ENCODE measurements at places on chromosomes 4 and X. TPM values are rescaled to one million over a fixed set of nuclear protein-coding genes. Genes with fewer than 3 reads are reported as not detected.

DNA sequence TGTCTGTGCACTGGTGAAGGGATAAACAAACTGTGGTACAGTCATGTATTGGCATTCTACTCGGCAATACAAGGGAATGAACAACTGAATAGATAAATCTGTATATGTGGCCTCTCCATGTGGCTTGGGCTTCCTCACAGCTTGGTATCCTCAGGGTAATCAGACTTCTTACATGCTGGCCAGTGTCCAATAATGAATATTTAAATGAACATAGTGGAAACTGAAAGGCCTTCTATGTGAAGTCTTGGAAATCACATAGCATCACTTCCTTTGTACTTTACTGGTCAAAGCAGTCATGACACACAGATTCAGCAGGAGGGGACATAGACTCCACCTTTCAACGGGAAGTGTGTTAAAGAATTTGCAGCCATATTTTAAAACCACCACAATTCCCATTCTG lies 33.4 kb upstream of the GPR101 start:
- no peak for DNase-seq

The PLAC8 gene
- total RNA-seq: 1.7 TPM

- no peak for DNase-seq
Measured at GRCh38 chrX:144219035-144219434, 335.2 kb downstream of the UBE2NL start.

- DNase-seq: no peak
Measured at GRCh38 chr4:40340030-40340429, 4.9 kb downstream of the CHRNA9 start.

GRCh38 chr4:17276776-17277175 lies 235.1 kb downstream of the QDPR start:
- DNase-seq: no peak
